Stimulated activated CD4-positive, alpha-beta T cell treated with anti-CD3 and anti-CD28 coated beads, Interleukin-1b, Interleukin-23, amount 100 ng/mL, for 1 hour (primary cell): ENCODE measurements at places on chromosomes 6 and 20.

DNA sequence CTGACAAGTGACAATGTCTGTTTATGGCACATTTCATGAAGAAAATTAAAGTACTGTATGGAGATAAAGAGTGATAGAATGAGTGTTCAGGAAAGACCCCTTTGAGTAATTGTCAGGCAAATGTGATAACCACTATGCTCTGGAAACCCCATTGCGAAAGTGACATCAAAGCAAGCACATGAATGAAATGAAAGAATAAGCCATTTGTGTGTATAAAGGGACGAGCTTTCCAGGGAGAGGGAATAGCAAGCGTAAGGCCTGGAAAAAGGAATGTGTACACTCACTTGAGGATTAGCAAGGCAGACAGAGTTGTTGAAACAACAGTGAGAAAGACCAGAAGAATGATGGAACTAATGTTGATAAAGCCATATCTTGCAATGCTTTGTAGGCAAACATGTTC is 490.0 kb downstream of the GRIK2 start:
- DNase-seq = no peak

GRCh38 chr6:159400826-159401225 is 231.6 kb downstream of the FNDC1 start:
- DNase-seq = no peak

GRCh38 chr6:38572186-38572813 is 67.4 kb downstream of the BTBD9 start:
- no peak for DNase-seq

DNA sequence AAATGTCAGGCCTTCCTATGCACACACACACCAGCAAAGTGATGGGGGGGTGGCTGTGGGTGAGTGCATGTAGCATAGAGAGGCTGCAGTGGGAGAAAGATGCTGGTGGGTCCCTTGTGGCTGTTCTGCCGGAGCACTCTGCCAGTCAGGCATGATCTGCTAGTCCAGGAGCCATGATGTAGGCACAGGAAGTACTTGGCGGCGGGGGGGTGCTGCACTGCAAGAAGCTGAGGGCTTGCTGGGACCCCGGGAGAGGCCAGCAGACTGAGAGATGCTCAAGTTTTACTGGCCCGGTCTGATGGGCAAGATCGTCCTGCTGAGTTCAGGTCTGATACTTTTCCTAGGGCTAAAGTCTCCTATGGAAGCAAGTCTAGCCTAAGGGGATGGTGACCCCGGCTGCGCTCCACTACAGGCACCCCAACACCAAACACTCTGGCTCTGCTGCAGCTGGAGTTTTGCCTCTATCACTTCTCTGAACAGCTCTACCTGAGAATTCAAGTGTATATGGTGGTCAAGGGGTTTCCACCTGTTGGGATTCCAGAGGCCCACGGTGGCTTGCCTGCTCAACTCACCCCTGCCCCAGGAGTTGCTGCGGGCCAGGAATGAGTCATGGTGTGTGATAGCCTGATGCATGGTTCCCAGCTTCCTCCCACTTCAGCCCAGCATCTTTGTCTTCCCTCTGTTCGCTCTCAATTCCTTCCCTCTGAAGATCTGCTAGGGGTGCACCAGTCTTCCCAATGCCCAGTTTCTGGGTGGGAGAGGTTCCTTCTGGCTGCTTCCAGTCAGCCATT is 971.8 kb upstream of the ADGRB3 start:
- no peak for DNase-seq

DNA sequence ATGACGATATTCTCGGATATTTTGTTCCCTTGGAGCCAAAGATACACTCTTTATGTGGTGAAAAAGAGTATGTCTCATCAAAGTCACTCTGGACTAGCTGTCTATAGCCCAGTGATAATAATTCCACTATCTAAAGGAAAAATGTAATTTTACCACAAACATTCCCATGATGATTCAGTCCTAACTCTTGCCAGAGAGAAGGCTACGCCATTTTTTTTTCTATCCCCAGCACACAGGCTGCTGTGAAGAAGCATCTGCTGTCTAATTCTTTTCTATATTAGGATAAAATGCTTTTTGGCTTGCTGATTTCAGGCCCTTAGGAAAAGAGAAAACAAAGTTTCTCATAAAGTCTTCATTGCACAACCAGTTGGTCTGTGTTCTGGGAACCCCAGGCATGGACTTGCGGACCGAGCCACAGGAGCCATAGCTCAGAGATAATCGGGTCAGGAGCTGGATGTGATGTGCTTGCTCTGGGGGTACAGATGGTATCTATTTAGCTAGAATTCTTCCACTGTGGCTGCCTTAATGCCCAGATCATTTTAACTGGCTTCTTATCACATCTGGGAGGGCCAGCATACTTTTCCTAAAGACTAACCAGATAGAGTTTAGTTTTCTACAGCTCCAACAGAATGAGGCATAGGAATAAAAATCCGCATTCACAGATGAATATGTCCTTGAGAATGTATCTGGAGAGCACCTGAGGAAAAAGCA is 683.7 kb upstream of the ID4 start:
- DNase-seq = no peak

GRCh38 chr6:98286620-98287019 is 547.8 kb upstream of the POU3F2 start:
- no peak for DNase-seq
